Bone marrow (tissue), 2 donors: ENCODE measurements at places on chromosomes 6 and 20.

DNA sequence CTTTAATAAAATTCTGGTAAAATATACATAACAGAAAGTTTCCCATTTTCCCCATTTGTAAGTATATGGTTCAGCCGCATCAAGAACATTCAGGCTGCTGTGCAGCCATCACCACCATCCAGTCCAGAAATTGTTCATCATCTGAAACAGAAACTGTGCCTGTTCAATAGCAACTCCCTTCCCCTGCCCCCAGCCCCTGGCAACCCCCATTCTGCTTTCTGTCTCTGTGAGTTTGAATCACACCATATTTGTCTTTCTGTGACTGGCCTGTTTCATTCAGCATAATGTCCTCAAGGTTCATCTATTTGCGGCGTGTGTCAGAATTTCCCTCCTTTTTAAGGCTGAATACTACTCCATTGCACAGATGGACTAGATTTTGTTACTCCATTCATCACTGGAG, 19.1 kb downstream of the VSTM2L start:
- no peak for DNase-seq

DNA sequence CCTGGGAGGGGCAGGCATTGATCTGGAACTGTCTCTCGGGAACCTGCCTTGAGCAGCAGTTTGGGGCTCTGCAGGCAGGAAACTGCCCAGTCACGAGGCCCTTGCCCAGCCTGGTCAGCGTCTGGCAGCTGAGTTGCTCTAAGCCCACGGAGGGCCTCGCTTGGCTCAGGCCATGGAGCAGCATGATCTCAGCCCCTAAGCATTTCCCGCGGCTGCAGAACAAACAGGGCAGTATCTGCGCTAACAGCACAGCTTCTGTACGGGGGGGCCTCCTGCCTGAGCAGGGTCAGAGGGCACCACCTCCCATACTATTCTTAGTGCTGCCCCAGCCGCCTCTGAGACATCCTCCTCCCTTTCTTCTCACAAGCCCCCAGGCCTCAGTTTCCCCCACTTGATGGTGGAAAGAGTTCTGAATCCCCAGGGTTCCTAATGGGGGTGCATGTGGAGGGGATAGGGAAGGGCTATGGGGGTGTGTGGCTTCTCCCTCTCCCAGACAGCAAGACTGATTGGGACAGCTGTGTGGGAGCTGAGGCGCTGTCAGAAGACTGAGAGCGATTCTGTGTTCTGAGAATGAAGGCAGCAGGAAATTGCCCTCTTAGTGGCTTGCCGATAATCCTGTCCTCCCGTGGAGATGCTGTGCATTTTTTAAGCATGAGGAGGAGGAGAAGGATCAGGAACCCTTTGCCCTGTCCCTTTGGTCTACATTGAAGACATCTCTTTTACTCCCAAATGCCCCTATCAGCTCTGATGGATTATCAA, 46.4 kb downstream of the MOCS1 start:
- no peak for DNase-seq

- DNase-seq = no peak
These were observed 708.7 kb downstream of the UTRN start for GRCh38 chr6:144993870-144994269.

DNA sequence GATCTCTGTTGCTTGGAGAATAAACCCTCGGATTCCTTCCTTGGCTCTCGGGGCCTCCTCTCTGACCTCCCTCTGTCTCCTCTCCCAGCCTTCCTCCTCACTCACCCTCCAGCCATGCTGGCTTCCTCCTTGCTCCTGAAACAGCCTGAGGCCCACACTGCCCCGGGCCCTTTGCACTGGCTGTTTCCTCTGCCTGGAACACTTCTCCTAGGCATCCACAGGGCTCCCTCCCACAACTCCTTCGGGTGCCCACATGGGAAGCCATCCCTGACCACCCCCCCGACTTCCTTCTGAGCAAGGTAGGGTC, 87.7 kb downstream of the CEBPB start:
- DNase-seq = no peak

DNA sequence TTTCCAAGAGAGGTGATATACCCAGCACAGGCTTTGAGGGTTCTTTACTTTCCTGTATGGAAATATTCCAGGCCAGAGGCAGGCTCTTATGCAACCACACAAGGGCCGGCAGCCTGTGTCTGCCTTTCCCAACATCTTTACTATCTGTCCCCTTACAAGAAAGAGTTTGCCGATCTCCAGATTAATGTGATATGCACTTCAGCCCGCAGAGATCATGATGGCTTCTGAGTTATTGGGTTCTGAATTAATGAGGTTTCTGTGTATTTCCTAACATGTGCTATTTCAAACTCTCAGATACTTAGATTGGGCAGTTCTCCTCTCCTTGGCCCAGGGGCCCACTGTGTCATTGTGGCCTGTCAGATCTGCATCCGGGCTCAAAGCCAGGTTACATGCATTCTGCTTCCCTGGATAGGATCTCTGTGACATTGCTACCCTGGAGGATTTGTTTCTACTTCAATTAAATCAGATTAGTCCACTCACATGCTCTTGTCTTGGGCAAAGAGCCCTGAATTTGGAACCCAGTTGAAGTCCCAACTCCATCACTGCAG, 56.6 kb downstream of the TGM2 start:
- no peak for DNase-seq

DNA sequence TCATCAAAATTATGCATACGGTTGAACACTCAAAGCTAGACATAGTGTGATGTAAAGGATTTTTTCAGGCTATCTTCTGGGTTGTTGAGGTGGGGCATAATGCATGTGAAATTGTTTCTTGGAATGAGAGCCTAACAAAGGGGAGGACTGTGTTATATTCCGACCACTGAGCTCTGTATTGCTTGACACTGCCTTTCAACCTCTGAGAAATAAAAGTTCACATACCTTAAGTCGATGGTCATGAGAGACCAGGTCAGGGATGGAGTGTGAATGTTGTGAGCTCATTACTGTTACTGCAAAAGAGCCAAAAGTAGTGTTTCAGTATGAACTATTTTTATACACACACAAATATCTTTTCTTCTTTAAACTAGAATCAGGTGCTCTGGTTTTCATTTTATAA, 5.0 kb downstream of the PFDN4 start:
- no peak for DNase-seq

GRCh38 chr6:54717849-54718455, 128.6 kb upstream of the FAM83B start:
- DNase-seq = peak; percentile 49

GRCh38 chr6:70672549-70672948, 4.9 kb downstream of the SMAP1 start:
- no peak for DNase-seq

DNA sequence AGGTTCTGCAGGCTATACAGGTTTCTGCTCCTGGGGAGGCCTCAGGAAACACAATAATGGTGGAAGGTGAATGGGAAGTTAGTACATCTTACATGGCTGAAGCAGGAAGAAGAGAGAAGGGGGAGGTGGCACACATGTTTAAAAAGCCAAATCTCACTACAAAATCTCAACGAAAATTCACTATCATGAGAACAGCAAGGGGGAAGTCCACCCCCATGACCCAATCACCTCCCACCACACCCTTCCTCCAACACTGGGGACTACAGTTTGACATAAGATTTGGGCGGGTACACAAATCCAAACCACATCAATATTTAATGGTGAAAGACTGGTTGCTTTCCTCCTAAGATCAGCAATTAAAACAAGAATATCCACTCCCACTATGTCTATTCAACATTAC, 13.8 kb upstream of the POLR1H start:
- DNase-seq = no peak

GRCh38 chr6:14075095-14075503, 42.5 kb upstream of the CD83 start:
- peak; percentile 73 for DNase-seq

DNA sequence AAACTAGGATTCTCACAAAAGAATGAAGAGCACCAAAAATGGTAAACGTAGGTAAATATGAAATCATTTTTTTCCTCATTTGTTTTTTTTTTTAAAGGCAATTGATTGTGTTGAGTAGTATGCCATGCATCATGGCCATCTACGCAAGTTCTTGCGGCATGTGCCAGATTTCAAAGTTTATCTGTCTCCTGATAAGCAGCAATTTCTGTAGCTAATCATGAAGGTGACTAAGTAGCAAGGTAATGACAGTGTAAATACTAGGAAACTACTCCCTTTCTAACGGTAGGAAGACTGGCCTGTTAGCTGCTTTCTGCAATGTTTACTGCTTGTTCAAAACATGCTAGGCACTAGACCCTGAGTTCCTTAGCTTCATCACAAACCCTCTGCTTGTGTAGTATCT, 13.4 kb upstream of the LY86 start:
- no peak for DNase-seq

- no peak for DNase-seq
These were observed 601.2 kb upstream of the ARID1B start for GRCh38 chr6:156175971-156176421.

GRCh38 chr20:34420146-34420545, 57.1 kb downstream of the ITCH start:
- DNase-seq = no peak

- DNase-seq = no peak
These were observed 60.3 kb downstream of the ADGRG6 start for GRCh38 chr6:142361779-142362750.

DNA sequence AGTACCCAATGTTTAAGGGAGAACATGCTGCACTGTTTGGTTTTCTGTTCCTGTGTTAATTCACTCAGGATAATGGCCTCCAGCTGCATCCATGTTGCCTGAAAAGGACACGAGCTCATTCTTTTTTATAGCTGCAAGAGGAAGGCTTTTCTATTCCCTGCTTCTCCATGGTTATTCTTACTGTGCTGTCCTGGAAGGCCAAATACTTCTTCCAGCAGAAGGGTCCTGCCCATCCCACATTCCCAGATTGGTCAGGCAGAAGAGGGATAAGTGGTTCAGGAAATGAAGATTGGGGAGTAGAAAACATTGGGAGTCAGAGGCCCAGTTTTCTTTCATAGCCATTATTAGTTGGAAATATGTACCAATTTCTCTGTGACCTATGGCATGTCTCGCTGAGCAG, 122.4 kb downstream of the TCP11 start:
- DNase-seq = no peak

GRCh38 chr20:46844965-46845364, 49.7 kb upstream of the EYA2 start:
- no peak for DNase-seq

DNA sequence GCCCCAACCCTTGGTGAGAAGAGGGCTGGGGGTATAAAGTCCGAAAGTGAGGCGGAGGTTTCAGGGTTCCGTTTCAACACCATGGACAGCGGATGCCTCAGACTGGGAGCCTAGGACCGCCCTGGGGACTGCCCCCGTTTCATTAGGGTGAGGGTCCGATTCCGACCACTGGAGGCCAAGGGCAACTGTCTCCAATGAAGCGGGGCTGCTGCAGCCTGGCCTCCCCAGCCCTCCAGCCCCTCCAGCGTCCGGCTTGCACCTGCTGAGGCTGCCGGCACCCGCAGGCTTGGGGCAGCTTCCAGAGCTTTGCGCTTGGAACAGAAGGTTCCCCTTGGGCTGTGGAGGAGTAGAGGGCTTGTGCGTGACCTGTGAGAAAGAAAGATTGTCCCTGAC, 39.9 kb downstream of the YTHDF1 start:
- DNase-seq = no peak

GRCh38 chr6:93412452-93412851, 6.9 kb downstream of the EPHA7 start:
- no peak for DNase-seq

- no peak for DNase-seq
These were observed 73.9 kb downstream of the RAMACL start for GRCh38 chr6:166512567-166512966.

DNA sequence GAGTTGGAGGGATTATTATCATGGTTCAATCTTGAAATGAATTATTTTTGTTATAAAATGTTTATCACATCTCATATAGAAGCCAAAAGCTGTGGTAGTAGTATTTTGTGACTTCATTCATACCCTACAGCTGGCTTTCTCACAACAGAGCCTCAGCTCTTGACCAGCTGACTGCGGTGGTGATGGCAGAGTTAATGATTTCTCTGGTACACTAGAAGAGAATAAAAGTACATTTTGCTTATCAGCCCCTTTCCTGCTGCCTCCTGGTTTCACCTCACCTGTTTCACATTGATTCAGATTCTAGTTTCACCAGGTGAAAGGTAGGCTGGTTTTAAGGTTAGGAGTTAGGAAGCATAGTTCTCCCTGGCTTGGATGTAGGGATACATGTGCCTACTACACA, 55.7 kb downstream of the AFG1L start:
- DNase-seq = no peak

DNA sequence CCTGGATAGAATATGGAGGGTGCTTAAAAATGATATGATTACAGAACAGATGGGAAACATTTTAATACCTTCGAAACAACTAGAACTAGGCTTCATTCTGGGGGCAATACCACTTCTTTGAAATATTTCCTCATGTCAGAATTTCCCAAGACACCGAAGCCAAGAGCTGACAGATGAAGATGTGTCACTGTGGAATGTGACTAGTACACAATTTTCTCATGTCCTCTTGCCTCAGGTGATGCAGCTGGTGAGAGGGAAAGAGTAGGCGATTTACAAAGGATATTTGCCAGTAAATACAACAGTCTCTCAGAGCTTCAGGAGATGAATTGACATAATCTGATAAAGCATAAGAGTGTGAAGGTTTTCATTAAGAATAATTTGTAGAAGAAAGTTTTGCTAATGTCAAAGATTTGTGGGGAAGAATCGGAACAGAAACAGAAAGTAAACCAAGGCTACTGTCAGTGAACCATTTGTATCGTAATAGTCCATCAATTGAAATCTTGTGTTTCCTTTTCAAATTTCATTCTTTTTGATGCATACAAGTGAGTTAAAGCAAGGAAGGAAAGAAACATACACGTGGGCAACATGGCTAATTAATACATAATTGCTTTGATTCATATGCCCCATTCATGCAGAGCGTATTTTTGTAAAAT, 164.7 kb upstream of the CCN2 start:
- no peak for DNase-seq

GRCh38 chr6:73514746-73515110, 6.1 kb downstream of the EEF1A1 start:
- DNase-seq = no peak

DNA sequence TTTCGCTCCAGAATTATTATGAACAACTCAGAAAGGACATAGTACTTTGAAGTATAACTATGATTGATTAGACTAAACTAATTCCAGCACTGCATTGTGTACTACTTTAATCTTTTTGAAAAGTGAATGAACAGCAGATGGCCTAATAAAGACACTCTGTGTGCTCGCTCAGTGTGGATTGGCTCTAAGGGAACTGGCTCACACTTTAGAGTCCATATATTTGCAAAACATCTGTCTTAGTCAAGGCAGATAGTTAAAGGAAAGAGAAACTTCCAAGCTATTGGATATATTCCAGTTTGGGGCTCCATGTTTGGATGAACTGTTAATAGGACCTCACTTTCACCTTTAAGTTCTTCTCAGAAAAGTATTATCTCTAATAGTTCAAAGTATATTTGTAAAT, 218.9 kb downstream of the EYA4 start:
- DNase-seq = no peak

GRCh38 chr6:150243620-150244314, 100.9 kb downstream of the PPP1R14C start:
- no peak for DNase-seq

DNA sequence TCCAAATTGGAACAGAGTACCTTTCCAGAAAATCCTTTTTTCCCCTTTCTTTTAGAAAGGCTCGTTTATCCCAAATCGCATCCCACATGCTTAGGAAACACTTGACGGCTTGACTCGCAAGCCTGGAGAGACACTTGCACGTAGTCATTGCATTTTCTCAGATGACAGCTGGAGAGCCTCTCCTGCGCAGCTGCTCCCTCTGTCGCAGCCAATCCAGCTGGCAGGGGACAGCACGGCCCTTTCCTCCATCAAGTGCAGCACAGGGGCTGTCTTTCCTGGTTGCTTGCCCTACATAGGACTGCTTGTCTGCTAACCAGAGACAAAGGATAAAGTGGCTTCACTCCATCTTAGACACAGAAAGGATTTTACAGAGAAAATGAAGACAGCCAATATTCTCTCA, 77.6 kb upstream of the RGS17 start:
- no peak for DNase-seq

GRCh38 chr6:27541212-27541932, 68.5 kb upstream of the ZNF184 start:
- no peak for DNase-seq
